ENCODE measurements at places on chromosomes 1 and 21.

GRCh38 chr1:213417846-213418245 is 366.8 kb downstream of the RPS6KC1 start:
- DNase-seq = no peak

- DNase-seq = no peak
Observed at GRCh38 chr1:163357378-163357777, 35.6 kb downstream of the NUF2 start.

DNA sequence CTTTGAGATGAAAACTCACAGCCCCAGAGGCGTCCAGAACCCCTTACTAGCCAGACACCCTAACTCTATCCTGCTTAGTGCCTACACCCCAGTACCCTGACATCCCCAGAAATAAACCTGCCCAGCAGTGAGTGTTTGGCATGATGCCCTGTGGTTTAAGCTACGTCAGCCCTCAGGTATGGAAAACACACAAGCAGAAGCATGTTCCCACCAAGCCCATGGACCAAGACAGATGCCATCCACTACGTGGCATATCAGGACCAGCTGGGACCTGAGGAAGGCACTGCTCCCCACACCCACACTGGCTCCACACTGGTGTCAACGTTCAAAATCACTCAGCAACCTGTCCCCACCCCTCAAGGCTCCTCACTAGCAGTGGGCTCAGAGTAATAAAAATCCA is 116.4 kb downstream of the SYT2 start:
- DNase-seq = no peak

DNA sequence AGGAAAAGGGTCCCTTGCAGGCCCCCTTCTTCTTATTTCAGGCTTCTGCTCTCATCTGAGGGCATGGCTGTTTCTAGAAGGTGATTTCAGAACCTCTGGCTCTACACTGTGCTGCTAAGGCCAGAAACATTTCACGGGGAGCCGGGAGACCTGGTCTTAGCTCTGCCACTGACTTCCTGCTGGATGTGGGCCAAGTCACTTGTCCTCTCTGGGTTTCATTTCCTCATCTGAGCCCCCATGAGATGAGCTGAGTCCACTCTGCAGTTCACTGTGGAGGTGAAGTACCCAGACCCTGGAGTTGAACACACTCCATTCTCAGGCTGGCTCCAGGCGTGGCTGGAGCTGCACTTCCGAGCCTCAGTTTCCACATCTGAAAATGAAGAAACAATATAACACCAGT is 2.1 kb downstream of the PADI1 start:
- DNase-seq = peak; percentile 78

- DNase-seq = no peak
Observed at GRCh38 chr1:119981496-119981895, 85.2 kb upstream of the ADAM30 start.

DNA sequence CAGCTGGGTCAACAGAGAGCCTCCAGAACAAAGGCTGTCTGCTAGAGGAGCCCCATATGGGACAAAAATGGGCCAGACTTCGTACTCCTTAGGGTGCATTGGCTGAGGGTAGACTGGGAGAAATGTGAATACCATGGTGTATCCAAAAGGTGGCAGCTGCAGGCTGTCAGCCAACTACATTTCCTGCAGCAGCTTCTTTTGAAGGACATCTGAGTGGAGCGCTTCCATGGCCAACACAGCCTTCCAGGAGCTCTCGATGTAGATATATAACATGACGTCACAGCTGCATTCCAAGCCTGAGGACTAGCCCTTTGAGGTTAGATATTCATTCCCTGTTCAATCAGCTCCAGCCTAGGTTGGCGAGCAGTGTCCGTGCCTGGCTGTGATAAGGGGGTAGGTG is 107.7 kb downstream of the MAB21L3 start:
- DNase-seq = no peak

DNA sequence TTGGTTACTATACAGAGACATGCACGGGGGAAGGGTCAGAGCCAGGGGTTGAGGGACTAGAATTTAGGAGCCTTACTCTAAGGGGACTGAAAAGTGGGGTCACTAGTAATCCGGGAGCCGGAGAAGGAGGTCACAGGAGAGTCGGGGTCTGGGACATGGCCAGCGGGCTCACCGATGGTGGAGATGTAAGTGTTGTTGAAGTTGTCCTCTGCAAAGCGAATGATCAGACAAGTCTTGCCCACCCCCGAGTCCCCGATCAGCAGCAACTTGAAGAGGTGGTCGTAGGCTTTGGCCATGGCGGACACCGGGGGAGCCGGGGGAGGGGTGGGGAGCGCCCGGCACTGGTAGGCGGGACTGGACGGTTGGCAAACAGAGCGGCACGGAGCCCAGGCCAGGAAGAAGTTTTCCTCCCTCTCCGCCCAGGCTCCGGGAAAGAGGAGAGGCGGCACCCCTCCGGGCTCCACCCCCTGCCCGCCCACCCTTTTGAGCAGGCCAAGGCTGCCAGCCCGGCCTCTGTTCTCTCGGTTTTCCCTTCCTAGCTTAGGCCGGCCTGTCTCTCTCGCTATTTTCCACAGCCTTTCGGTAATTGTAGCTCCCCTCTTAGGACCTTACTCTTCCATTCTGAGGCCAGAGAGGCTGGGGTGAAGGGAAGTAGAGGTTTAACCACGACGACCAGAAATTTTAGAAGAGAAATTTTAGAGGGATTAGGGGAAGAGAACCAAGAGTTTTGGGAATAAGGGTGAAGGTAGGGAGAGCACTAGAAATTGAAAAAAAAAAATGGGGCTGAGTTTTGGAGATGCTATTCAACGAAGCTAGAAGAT is at the start of gene RAB13:
TSS of gene RAB13 (minus strand) at position 399 of the 821 bp plus-strand sequence. CDS start at position 296, 103 bp downstream.
- DNase-seq = peak; percentile 48

DNA sequence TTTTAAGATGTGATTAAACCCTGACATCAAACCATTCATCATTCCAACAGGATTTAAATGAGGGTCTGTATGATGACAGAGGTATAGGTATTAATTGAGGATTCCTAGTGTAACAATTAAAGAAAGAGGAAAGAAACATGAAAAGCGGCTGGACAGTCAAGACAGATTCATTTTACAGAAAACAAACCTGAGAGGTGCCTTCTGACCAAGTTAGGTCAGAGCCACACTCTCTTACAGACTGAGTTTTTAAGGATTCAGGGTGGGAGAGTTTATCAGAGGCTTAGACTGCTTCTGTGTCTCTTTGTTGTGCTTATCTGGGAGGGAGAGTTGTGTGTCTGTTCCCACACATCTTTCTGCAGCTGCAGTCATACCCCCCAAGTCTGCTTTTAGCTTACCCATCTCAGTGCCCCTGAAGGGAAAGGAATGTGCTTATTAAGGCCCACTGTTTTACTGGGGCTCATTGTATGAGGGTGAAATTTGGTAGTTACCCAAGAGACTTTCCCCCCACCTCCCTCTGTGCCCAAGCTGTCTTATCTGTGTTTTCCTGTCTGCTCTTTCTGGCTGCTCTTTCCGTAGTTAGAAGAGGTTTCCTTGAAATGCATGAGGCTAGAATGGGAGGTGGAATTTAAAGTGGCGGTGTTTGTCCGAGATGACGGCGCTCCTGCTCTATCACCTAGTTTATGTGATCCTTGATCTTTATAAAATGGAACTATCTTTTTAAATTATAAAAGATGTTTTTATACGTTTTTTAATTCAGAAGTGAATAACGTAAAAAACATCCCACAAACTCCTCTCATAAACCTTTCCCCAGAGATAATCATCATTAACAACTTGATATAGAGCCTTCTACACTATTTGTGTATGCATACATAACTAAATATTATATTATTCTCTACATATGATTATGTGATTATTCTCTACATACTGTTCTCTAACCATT is 96.0 kb upstream of the TNFSF4 start:
- DNase-seq = no peak

- no peak for DNase-seq
Observed at GRCh38 chr1:41341772-41342562, 19.3 kb upstream of the FOXO6 start.

GRCh38 chr21:44260066-44260465 is 1.6 kb downstream of the DNMT3L start:
- DNase-seq = no peak

DNA sequence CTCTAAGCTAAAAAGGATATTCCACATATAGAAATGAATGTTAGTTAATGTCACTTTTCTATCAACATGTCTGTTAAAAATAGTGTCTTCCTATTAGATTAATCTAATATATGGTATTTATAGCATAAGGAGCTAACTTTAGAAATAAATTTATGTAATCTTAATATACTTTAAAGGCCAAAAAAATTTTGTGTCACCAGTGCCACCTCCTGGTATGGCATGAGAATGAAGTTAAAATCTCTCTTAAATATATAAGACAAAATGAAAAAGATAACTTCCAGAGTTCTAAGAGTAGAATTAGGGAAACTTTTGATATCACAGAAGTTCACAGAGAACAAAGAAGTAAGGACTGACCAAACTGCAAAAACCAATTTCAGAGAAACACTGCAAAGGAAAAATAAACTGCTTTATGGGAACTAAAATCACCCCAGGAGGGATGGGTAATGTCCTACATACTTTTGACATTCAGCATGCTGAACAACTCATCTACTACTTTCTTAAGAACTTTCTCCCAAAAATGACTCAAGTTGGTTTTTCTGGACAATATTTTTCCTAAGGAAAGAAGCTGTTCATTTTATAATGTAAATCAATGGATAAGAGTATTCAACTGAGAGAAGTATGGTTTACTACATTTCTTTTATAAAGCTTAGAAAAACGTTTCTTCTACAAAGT is 82.8 kb downstream of the TRIM33 start:
- peak; percentile 16 for DNase-seq

DNA sequence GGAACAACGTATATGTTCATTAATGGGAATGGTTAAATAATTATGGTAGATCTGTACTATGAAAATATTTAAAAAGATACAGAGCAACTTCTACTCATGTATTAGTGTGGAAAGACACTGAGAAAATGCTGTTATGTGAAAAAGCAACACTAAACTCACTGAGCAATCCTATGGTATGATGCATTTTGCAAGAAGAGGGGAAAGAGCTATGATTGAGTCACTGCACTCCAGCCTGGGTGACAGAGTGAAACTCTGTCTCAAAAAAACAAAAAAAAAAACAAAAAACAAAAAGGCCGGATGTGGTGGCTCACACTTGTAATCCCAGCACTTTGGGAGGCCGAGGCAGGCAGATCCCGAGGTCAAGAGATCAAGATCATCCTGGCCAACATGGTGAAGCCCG is 44.4 kb downstream of the ATP5PO start:
- DNase-seq = no peak

All from GM12865 (cell line).